ENCODE measurements at places on chromosomes 12 and 14. TPM values are rescaled to one million over a fixed set of nuclear protein-coding genes. Genes with fewer than 3 reads are reported as not detected.

DNA sequence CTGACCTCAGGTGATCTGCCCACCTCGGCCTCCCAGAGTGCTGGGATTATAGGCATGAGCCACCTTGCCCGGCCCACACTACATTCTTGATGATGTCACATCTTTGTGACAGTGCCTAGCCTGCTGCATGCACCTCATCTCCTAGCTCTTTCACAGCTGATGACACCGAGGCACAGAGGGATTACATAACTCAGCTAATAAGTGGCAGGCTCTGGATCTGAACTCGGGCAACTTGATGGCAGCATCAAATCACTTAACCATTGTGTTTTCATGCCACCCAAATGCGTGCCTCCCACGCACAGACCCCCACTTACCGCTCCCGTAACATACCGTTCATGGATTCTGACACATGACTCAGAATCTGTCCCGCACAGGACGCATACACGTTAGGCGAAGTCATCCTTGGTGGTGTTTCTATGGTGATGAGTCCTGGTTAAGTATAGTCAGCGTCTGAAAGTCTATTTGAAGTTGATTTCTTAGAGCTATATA, 7.4 kb downstream of the TMEM120B start:
- DNase-seq: no peak
- no peak overlapping the region for H3K27ac ChIP-seq
- no peaks in the 10 kb centered on the region for H3K36me3 ChIP-seq

DNA sequence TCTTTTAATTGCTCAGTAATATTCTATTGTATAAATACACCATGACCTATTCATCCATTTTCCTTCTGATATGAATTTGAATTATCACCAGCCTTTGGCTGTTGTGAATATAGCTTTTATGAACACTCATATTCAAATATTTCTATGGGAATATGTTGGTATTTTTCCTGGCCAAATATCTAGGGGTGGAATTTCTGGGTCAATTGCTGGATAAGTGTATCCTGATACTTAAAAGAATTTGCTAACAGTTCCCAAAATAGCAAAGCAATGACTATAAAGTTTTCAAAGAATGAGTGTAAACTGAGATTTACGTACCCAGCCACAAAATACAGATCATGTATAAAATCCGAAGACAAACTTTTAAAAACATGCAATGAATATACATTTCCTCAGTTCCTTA, 148.7 kb upstream of the CLEC14A start:
- no peak overlapping the region for H3K27ac ChIP-seq
- peaks cover 28% of the 10 kb centered on the region for H3K4me1 ChIP-seq
- no peak for DNase-seq
- H3K4me3 ChIP-seq: no peak overlapping the region

KTN1 gene
- 118 TPM for total RNA-seq

DNA sequence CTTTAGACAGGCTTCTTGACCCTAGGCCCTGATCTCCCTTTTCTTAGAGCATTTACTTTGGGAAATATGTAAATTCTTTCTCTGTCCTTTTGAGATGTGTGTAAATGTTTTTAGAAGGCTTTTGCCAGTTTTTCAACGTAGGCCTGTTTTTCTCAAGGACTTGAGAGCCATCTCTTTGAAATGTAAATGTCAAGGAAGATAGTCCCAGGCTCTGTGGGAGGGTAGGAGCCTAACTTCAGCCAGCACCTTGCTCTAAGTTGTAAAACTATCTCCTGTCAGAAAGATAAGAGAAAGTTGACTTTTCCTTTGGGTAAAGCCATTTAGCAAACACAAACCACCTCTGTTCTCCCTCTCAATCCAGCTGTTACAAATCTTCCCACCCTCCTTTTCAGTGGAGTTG, 219.8 kb downstream of the RPS29 start:
- H3K36me3 ChIP-seq: no peaks in the 10 kb centered on the region
- no peak overlapping the region for H3K4me3 ChIP-seq
- no peak for DNase-seq
- H3K4me1 ChIP-seq: peaks cover 12% of the 10 kb centered on the region
- H3K27me3 ChIP-seq: no peaks in the 10 kb centered on the region

INSM2 gene
- 0.09 TPM for total RNA-seq

POTEG gene
- total RNA-seq: not detected

- no peaks in the 10 kb centered on the region for H3K4me1 ChIP-seq
- no peaks in the 10 kb centered on the region for H3K36me3 ChIP-seq
- H3K27ac ChIP-seq: no peak overlapping the region
- peaks cover 11% of the 10 kb centered on the region for H3K27me3 ChIP-seq
Measured at GRCh38 chr12:64916411-64917261, 92.2 kb downstream of the TBC1D30 start.

GRCh38 chr12:94062194-94062593, 86.2 kb upstream of the PLXNC1 start:
- peaks cover 7% of the 10 kb centered on the region for H3K4me1 ChIP-seq
- no peaks in the 10 kb centered on the region for H3K27me3 ChIP-seq
- no peak for DNase-seq
- no peak overlapping the region for H3K27ac ChIP-seq
